ENCODE measurements at places on chromosomes 12 and 14. TPM values are rescaled to one million over a fixed set of nuclear protein-coding genes. Genes with fewer than 3 reads are reported as not detected.

TSPAN19 gene
- not detected for total RNA-seq

ALX1 gene
- not detected for total RNA-seq

GNS gene
- total RNA-seq: 20.8 TPM

FITM1 gene
- total RNA-seq: 0.64 TPM

IFNG gene
- 0.69 TPM for total RNA-seq

KLRK1 gene
- total RNA-seq: 1.2 TPM

BCL2L14 gene
- 2.2 TPM for total RNA-seq

All from GM12878 (cell line).